ENCODE measurements at places on chromosomes 7 and 10.

GRCh38 chr10:12972146-12972545, 29.4 kb downstream of the CCDC3 start:
- DNase-seq, result no peak

DNA sequence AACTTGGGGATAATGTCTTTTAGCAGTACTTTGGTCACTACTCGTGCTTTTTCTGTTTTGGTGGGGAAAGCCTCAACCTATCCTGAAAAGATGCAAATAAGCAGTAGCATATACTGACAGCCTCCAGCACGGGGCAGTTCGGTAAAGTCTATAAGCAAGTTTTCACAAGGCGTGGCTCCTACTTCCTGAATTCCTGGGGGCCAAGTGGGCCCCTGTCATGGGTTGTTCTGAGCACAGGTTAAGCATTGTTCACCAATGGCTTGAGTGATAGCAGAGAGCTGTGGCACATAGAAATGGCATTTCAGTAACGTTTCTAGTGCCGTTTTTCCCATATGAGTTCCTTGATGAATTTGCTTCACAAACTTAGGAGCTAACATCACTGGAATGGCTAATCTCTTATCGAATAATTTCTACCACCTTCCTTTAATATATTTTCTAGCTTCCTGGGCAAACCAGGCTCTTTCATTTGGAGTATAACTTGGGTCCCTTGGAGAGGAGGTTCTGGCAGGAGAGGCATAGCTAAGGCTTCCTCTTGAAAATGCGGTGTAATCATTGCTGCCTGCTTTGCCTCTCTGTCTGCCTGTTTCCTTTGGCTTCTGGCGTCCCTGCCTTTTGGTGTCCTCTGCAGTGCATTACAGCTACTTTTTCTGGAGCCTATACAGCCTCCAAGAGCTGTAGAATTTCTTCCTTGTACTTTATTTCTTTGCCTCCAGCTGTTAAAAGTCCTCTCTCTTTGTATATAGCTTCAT, 11.7 kb upstream of the ZNF239 start:
- DNase-seq, result no peak

GRCh38 chr7:37930226-37930948, 9.9 kb downstream of the EPDR1 start:
- no peak for DNase-seq

DNA sequence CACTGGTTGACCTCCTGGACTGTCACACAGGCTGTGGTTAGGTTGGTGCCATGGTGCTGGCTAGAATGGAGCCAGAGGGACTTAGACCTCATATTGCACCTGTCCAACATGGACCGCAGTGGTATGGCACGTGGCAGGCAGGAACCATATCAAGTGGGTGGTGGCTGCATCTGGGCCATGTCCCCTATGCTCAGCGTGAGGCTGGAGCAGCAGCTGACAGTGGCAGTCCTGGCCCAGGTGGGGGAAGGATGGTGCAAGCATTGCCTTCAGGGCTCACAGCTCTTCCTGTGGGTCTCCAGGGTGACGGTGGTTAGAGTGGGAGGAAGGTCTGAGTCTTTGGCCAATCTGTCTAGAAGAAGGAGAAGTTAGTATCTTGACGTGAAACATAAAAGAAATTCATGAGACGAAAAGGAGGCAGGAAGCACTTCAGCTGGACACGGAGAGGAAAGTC, 54.5 kb upstream of the PFKFB3 start:
- DNase-seq, result no peak

- no peak for DNase-seq
These were observed 73.5 kb downstream of the HERC4 start for GRCh38 chr10:68001539-68001938.

GRCh38 chr10:68756766-68757165, 35.7 kb downstream of the CCAR1 start:
- DNase-seq, result no peak

DNA sequence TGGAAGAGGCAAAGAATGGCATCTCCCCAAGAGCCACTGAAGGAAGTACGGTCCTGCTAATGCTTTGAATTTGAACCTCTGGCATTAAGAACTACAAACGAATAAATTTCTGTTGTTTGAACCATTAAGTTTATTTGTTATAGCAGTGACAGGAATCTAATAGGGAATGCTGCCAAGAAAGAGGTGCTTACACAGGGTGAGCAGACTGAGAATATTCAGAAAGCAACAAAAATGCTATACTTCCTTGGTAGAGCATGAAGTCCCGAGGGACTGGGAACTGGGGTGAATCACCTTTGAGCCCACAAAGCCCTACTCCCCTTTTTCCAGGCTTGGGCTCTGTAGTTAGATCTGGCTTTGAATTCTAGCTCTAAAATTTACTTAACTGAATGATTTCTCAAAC, 45.0 kb downstream of the PANK1 start:
- no peak for DNase-seq

GRCh38 chr7:137626469-137627067, 220.2 kb downstream of the DGKI start:
- no peak for DNase-seq

DNA sequence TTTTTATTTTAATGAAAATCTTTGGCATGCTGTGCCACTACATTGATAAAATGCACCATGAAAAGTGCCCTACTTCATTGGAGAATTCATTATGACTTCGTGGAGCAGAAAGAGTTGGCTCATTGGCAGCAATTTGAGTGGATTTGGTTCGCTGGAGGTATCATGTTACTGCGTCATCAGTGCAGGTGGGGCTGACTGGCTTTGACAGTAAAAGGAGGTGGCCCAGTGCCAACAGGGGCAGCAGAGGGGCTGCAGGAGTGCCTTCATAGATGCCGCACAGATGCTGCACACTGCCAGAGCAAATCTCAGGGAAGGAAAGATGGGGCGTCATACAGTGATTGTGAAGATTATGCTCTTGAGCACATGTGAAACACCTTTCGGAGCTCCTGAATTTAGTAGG, 22.2 kb downstream of the FZD1 start:
- no peak for DNase-seq

GRCh38 chr10:90344226-90344625, 513.6 kb downstream of the HTR7 start:
- DNase-seq, result no peak

- DNase-seq, result no peak
These were observed 119.9 kb upstream of the AHR start for GRCh38 chr7:17178545-17178944.

- no peak for DNase-seq
These were observed 6.0 kb downstream of the SKIDA1 start for GRCh38 chr10:21519397-21519933.

- no peak for DNase-seq
These were observed 10.1 kb upstream of the HPS1 start for GRCh38 chr10:98456686-98457482.

- DNase-seq, result no peak
These were observed 1019.4 kb downstream of the TYW1 start for GRCh38 chr7:68015978-68016532.

DNA sequence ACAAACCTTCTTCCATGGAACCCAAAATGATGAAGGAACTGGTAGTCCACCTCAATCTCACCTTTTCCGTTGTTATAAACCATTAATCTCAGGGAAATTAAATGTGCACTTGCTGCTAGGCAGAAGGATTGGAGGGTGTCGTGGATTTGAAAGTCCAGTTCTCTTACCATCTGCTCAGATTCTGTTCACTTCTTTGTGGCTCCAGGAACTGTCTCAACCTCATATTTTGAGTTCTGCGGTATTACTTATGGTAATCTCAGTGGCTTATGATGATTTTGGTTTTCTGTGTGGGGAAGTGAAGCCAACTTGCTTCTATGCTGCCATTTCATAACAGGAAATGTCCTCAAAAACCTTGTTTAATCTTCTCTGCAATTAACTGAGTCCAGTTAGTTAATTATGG, 136.4 kb downstream of the CDC14C start:
- DNase-seq, result no peak

GRCh38 chr10:52105301-52105700, 208.8 kb upstream of the DKK1 start:
- no peak for DNase-seq

DNA sequence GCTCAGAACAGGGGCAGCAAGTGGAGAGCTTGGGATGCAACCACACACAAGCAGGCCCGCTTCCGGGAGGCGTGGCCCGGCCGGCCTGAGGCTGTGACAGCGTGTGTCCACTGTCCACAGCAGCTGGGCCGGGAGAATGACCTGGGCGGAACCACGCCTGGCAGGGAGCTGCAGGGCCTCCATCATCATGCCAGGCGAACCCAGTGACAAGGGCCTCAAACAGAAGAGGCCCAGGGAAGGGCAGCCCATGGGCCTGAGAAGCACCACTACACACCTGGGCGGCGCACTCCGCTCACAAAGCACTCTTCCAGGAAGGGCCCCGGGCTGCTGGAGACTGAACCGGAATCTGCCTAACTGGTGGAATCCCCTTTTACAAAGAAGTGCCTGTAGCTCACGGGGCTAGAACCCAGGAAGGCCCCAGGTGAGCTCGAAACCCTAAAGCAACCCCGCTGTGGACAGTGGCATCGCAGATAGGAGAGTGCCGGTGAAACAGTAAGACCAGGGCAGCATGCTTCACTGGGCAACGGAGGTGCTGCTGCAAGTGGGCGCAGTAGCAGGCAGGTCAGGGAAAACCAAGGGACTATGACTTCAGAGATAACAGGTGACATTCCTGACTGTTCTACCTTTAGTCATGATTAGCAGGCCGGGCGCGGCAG, 66.0 kb downstream of the MAD1L1 start:
- no peak for DNase-seq

DNA sequence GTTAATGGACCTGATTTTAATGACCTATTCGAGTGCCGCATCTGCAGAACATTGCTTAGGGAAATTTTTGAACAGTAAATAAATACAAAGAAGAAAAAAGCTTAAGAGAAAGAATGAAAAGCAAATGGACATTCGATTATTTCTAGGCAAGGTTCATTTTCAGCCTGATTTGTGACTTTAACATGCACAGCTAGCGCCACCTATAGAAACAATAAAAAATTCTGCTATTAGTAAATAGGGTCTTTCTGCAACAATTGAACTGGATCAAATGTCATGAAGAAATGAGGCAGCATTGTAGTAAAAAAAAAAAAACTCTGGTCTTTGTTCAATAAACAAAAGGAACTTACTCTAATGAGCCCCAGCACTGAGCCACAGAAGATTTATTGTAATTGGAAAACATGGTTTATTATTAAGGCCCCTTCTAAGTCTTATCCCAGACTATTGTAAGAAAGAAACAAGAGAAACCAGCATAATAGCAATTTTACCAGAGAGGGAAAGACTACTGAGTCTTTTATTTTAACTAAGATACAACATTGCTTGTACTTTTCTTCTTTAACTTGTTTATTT, 41.4 kb upstream of the GHITM start:
- DNase-seq, result no peak

GRCh38 chr10:104246976-104247375, 7.7 kb upstream of the GSTO1 start:
- DNase-seq, result no peak

DNA sequence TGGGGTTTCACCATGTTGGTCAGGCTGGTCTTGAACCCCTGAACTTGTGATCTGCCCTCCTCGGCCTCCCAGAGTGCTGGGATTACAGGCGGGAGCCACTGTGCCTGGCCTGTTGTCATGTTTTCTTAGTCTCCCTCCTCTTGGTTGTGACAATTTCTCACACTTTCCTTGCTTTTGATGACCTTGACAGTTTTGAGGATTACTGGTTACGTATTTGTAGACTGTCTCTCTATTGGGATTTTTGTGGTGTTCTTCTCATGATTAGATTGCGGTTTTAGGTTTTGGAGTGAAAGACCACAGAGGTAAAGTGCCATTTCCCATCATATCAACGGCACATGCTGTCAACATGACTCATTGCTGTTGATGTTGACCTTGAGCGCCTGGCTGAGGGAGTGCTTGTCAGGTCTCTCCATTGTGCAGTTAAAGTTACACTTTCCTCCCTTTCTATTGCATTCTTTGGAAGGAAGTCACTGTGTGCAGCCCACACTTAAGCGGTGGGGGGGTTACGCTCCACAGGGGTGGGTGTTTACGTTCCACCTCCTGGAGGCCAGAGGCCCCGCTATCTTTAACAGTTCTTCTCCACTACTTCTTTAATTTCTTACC, 10.8 kb downstream of the NEURL1 start:
- no peak for DNase-seq

- no peak for DNase-seq
These were observed 439.6 kb downstream of the TNS3 start for GRCh38 chr7:47142169-47142866.

DNA sequence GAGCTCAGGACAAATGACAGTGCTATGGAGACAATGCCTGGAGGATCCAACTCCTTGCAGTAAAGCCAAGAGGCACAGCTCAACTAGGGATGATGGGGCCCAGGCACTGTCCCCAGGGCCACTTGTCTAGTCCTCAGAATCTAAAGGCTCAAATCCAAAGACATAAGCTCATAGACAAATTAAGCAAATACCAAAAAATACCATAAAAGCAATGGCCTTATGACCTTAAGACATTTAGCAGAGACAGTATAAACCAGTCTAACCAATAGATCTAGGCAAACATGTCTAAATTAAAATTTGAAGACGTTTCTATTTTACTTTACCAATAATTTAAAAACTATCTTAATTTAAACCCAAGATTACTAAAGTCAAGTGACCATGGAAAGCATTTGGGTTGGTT, 14.8 kb upstream of the MKLN1 start:
- DNase-seq, result no peak

DNA sequence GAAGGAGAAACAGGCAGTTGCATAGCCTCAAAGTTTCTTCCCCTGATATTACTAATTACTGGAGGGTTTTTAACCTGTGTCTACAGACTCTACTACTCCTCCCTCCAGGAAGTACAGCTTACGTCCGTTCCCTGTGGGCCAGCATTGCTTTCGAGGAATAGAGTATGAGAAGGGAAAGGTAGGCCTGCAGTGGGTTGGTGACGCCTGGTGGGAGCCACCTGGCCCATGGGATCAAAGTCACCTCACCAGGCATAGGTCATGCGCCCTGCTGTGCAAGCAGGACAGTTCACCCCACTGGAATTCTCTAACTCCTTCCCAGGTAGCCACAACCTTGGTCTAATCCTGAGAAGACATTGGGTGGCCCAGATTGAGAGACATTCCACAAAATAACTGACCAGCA, 29.8 kb downstream of the LMTK2 start:
- DNase-seq, result no peak

GRCh38 chr10:96896884-96897589, 64.9 kb downstream of the LCOR start:
- DNase-seq, result no peak

GRCh38 chr7:45238806-45239205, 81.2 kb downstream of the RAMP3 start:
- no peak for DNase-seq

DNA sequence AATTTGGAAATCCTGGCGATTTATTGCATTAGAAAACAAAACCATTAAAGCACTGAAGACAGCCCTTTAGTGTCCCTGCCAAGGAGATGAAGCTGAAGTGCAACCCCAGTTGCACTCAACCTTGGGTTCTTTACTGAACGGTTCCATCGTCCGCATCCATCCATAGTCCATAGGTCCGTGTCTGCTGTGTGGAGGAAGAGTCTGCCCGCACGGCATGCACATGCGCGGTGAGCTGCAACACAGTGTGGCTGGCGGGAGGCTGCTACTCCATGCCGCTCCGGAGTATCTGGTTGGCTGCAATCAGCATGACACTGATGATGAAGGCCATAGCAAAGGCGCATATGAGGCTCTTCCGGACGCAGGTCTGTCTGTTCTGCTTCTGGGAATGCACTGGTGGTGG, 624.6 kb downstream of the CALN1 start:
- DNase-seq, result no peak

Data from stimulated activated CD4-positive, alpha-beta T cell treated with anti-CD3 and anti-CD28 coated beads, Interleukin-15, amount 100 ng/mL, for 1 hour (primary cell).